ENCODE measurements at places on chromosomes 3 and 15.

GRCh38 chr3:15273227-15273626 is 59.2 kb downstream of the SH3BP5 start:
- no peak for DNase-seq

DNA sequence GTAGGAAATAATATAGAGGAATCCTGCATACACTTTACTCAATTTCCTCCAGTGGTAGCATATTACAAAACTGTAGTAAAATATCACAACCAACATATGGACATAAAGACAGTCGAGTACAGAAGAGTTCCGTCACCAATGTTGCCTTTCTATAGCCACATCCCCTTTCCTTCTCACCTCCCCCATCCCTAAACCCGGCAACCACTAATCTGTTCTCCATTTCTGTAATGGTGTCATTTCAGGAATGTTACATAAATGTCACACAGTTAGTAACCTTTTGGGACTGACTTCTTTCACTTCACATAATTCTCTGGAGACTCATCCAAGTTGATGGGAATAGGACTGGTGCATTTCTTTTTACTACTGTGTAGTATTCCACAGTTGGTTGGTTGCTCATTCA is 41.4 kb upstream of the ATG7 start:
- no peak for DNase-seq

DNA sequence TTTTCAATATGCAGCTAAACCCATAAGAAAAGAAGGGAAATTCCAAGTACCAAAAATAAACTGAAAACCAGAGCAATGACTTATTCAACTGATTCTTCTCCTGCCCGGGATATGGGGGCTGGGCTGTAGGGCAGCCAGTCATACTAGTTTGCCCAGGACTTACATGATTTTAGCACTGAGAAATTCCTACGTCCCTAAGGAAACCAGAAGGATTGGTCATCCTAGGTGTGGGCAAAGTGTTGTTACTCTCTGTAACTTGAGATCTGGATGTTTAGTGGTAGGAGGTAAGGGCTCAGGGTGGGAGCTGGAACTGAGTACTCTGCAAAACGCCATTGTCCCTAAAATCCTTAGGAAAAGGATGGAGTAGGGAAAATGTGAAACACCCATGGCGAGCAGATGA is 1.2 kb upstream of the DAZL start:
- DNase-seq, result no peak

GRCh38 chr15:69626095-69627066 is 173.8 kb downstream of the RPLP1 start:
- no peak for DNase-seq

GRCh38 chr3:82031596-82031995 is 270.2 kb upstream of the GBE1 start:
- no peak for DNase-seq

DNA sequence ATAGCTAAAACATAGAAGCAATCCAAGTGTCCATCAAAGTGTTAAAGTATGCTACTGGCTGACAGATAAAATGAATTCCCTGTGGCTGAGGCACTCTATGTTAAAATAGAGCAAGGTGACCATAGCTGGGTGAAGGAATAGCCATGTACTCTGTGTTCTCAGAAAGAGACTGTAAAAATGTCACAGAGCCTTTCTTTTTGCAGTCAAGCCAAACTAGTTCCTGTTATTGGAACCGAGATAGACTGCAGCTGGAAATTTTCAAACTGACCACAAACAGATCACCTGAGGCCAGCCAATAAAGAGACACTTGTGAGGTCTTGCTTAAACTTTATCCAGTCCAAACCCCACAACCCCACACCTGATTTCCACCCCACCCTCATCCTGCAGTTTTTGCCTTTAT is 422.8 kb upstream of the NAALADL2 start:
- DNase-seq, result no peak

DNA sequence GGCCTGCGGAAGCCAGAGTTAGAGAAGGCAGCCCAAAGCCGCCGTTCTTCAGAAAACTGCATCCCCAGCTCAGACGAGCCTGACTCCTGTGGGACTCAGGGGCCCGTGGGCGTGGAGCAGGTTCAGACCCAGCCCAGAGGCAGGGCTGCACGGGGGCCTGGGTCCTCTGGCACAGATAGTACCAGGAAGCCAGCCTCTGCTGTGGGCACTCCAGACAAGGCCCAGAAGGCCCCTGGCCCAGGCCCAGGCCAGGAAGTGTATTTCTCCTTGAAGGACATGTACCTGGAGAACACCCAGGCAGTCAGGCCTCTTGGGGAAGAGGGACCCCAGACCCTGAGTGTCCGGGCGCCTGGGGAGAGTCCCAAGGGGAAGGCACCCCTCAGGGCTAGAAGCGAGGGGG is 23.1 kb downstream of the ALPK3 start:
- no peak for DNase-seq

DNA sequence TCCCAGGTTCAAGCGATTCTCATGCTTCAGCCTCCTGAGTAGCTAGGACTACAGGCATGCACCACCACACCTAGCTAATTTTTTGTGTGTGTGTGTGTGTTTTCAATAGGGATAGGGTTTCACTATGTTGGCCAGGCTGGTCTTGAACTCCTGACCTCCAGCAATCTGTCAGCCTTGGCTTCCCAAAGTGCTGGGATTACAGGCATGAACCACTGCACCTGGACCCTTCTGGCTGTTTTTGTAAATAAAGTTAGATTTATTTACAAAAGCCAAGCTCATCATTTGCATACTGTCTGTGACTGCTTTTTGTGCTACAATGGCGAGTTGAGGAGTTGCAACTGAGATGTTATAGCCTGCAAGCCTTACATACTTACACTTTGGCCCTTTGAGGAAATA is 28.6 kb upstream of the IL16 start:
- DNase-seq, result no peak

GRCh38 chr3:55660642-55661041 is 173.5 kb upstream of the WNT5A start:
- DNase-seq, result no peak

DNA sequence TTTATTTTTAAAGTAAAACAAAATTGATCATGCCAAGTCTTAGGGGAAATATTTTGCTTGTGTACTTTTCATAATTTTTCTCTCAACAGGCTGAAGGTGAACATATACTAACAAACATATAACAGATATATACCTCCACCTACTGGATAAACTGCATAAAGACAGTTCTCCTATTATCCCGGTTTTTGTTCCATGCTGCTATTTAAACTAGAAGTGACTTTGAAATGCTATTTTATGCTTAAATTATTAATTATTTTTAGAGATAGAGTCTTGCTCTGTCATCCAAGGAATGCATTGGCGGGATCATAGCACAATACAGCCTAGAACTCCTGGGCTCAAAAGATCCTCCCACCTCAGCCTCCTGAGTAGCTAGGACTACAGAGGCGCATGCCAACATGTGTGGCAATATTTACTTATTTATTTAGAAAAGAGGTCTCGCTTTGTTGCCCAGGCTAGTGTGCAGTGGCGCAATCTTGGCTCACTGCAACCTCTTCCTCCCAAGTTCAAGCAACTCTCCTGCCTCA is 49.8 kb downstream of the ST3GAL6 start:
- no peak for DNase-seq

DNA sequence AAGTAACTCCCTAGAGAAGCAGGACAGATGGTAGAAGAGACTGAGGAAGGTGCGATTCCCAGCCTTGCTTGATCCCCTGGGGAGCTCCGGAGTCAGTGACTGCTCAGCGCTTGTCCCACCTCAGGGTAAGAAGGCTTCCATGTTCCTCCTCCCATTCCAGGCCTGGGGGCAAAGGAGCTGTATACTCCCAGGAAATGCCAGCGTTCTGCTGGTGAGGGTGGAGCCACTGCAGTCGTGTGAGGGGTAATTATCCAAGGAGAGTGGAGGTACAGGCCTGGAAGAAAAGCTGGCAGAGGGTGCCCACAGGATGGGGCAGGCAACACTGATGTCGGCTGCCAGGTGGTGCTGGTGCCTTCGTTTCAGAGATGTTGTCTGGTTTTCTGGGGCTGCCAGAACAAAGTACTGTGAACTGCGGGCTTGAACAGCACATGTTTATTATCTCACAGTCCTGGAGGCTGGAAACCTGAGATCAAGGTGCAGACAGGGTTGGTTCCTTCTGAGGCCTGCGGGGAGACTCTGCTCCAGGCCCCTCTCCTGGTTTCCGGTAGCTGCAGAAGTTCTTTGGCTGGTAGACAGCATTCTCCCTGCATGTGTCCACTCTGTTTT is 12.1 kb upstream of the APBA2 start:
- no peak for DNase-seq

- DNase-seq, result no peak
Measured at GRCh38 chr3:57086201-57086600, 25.7 kb downstream of the SPATA12 start.

- no peak for DNase-seq
Measured at GRCh38 chr3:23760325-23760724, 45.4 kb upstream of the UBE2E1 start.

DNA sequence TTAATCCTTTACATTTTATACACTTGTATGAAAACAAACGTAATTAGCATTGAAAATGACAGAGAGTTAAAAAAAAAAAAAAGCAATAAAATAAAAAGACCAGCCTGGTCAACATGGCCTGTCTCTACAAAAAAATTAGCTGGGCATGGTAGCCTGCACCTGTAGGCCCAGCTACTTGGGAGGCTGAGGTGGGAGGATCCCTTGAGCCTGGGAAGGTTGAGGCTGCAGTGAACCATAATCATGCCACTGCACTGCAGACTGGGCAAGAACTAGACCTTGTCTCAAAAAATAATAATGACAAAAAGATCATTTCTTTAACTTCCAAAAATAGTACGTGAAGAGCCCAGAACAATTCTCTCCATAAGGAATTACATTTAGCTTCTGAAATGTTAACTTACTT is 1.9 kb downstream of the SSR3 start:
- no peak for DNase-seq

- DNase-seq, result no peak
Measured at GRCh38 chr15:77547801-77548588, 84.7 kb downstream of the LINGO1 start.

DNA sequence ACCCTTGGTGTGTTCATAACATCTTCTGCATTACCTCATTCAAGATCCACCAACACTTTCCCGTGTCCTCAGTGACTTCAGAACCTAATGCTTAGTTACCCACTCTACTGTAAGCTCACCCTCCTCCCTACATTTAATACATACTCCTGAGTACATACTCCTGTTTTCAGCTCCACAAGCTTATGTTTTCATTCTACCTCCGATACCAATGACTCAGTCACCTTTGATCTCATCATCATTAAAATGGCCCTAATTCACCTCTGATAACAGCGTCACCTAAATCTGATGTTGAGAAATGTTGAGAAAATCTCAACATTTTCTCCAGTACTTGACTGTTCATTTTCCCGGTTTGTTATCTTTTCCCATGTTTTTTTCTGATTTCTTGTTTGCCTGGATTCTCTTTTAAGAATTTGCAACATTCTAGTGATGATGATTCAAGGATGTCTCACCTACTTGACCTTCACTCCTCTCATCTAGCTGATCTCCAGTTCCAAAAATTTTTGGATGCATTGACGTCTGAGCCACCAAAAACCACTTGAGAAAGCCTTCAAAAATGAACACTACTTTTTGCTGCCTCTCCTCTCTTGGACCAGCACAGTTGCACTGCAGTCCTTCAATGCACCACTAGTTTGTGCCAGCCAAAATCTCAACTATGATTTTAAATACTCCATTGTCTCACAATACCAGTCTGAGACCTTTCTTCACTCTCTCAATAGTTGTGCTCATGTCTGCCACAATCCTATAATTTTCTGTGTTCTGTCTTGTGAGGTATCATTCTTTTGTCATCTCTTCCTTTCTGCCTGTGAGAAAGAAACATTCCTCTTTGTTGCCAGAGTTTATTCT is 220.7 kb upstream of the SEMA6D start:
- DNase-seq, result no peak

GRCh38 chr15:28075573-28075972 is 23.5 kb downstream of the OCA2 start:
- no peak for DNase-seq

GRCh38 chr3:84547971-84548970 is 410.5 kb upstream of the CADM2 start:
- no peak for DNase-seq

- no peak for DNase-seq
Measured at GRCh38 chr3:151563305-151563704, 102.4 kb upstream of the IGSF10 start.

DNA sequence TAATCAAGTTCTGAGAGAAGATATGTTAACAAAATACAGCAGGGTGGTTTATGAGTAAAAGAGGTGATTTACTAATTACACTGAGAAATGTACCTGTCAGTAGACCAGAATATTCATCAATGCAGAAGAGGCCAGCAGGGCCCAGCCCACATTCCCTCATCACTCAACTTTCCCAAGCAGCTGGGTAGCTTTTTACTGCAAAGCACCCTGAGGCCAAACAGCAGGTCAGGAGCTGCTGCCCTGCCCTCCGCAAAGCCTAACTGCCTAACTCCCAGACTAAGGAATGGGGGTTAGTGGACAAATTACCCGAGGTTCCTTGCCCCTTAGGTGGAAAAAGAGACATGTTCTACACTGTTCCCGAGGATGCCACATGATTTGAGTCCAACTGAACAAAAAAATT is 108.2 kb downstream of the TBL1XR1 start:
- no peak for DNase-seq

DNA sequence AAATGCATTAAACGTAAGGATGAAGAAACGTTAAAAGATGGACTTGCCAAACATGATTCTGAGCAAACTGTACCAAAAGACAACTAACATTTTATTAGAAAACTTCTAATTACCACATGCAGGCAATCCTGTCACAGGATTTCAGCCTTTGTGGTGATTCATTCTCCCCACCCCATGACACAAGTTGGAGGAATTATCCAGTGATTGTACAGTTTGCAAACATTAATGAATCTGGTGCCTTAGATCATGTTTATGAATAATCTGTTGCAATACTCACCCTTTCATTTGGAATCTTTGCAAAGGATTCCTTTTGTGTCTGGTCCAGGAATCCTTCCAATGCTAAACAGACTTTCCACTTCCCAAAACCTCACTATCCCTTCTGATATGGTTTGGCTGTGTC is 23.3 kb upstream of the ERC2 start:
- no peak for DNase-seq

DNA sequence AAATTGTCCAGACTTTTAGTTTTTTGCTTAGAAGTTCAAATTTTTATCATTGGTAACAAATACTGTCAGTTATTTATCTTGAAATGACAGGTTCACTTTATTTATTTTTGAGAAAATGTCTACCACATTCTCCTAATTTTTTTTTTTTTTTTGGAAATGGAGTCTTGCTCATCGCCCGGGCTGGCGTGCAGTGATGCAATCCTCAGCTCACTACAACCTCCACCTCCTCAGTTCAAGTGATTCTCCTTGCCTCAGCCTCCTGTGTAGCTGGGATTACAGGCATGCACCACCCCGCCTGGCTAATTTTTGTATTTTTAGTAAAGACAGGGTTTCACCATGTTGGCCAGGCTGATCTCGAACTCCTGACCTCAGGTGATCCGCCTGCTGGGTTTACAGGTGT is 16.1 kb upstream of the EBLN2 start:
- no peak for DNase-seq

GRCh38 chr3:33385423-33385822 is 54.8 kb downstream of the UBP1 start:
- peak; percentile 30 for DNase-seq

GRCh38 chr3:125644036-125645005 is 49.0 kb upstream of the OSBPL11 start:
- no peak for DNase-seq
